ENCODE measurements at places on chromosomes 12 and 14. TPM values are rescaled to one million over a fixed set of nuclear protein-coding genes. Genes with fewer than 3 reads are reported as not detected.

FBXW8 gene
- total RNA-seq, result 9.0 TPM

DNA sequence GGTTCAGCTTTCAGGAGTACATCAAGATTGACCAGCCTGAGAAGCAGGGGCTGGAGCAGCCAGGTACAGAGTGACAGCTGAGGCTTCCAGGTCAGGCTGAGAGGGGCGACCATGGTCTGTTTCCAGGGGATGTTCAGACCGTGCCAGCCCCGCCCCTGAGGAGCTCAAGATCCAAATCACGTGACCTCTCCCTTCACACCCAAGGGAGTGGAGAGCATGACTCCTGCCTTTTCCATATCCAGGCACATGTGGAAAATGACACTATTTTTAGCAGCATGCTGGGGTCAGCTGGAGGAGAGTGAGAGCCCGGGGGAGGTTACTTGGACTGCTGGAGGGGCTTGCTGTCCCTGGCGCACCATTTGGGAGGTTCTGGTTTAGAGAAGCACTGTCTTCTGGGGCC lies 92.7 kb downstream of the B4GALNT3 start:
- DNase-seq, result no peak

DNA sequence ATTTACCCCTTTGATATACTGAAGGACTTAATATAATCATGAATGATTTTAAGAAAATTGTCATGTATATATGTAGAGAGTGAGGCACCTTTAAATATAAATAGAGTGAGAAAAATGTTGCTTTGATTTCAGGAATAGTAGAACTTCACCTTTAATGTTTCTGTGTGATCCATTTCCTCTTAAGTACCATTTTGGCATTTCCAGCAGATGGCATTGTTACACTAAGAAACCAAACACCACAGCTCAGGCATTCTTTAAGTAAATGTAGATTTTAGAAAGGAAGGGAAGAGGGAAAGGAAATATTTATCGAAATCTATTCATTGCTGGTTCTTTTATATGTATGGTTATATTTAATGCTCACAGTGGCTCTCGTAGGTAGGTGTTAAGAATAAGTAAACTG lies 556.7 kb upstream of the FBXO33 start:
- no peak for DNase-seq

- no peak for DNase-seq
Measured at GRCh38 chr12:105359856-105360255, 29.4 kb downstream of the C12orf75 start.

KITLG gene
- total RNA-seq, result 3.5 TPM

SRRM4 gene
- total RNA-seq, result not detected

GRCh38 chr12:105222726-105223351 lies 13.1 kb downstream of the APPL2 start:
- no peak for DNase-seq

DNA sequence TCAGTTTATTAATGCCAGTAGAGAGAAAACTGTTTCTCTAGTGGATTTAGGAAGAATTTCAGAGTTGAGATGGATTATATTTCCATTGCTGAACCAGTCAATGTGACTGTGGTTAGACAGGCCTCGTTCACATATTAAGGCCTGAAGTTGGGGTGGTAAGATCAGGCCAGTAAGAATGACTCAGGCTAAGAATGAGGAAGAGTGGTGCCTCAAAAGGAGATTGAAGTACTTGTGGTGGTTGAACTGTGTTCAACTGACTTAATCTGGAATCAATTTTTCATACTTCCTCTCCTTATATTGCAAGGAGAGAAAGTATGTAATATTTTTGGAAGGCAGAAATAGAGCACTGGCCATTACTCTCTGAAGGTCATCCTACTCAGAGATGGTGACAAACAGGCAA lies 37.8 kb upstream of the ATF7IP start:
- DNase-seq, result no peak

DNA sequence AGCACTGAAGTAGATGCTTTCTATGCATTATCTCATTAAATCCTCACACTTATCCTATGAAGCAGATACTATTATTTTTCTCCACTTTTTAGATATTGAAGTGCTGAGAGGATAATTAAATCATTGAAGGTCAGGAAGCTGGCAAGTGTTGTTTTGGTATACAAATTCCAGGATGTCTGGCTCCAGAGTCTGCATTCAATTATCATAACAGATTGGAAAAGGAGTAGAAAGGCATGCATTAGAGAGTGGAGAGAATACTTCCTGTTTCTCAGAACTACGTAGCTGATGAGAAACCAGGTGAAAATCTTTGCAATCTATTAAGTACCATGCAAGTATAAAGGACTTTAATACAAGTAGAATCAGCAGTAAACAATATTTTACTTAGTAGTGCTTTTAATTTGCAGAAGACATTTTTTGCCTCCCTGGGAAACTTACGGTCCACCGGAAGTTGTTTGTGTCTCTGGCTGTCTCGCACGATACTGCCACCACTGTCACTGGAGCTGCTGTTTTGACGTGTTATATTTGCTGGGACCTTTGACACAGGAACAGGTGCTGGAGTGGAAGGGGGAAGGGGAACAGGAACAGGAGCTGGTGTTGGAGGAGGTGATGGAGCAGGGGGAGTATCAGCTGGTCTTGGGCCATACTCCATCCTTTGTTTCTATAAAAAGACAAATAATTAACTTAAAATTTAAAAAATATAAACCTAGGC lies 158.0 kb downstream of the EPS8 start:
- no peak for DNase-seq

DNA sequence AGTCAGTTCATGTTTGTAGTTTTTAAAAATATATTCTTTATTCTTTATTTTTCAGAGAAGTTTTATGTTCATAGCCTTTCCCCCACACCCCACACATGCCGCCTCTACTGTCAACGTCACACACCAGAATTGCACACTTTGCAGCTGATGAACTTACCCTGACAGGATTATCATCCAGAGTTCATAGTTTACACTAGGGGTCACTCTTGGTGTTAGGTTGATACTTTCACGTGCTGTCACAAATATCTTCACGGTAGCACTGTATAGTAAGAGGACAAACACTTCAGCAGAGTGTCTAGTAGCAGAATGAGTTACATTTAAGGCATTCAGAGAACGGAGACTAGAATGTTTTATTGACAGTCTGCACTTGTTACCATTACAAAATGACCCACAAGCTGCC lies 5.1 kb downstream of the DPPA3 start:
- DNase-seq, result no peak

DNA sequence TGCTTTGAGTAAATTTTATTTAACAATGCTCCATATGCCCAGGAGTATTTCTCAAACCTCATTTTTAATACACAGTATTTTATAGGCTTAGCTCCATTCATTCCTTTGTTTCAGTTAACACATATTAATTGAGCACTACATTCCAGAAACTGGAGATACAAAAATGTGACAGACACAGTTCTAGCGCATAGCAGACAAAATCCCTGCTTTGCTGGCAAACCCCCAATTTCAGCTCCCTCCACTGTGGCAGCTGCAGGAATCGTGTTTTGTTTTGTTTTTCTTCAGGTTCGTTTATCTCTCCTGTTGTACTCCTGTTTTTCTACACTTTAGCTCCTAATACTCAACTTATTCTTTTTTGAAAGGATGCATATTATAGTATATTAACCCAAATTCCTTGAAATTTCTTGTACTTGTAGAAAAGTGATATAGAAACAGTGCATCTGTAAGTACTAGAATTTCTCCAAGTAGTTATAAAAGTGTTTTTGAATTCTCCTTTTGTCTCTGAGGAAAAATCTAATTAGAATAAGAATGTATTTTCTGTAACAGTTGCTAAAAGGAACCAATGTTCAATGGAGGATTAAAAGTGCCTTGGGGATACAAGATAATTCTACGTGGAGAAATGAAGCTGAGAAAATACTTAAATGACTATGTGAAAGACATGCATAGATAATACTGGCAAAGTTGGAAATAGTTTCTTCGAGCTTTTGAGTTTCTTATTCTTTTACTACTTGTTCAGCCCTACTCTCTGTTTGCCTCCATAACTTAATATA lies 6.4 kb upstream of the RAB21 start:
- DNase-seq, result no peak

OR4E2 gene
- not detected for total RNA-seq

- no peak for DNase-seq
Measured at GRCh38 chr12:107859367-107859766, 84.9 kb downstream of the ASCL4 start.

DNA sequence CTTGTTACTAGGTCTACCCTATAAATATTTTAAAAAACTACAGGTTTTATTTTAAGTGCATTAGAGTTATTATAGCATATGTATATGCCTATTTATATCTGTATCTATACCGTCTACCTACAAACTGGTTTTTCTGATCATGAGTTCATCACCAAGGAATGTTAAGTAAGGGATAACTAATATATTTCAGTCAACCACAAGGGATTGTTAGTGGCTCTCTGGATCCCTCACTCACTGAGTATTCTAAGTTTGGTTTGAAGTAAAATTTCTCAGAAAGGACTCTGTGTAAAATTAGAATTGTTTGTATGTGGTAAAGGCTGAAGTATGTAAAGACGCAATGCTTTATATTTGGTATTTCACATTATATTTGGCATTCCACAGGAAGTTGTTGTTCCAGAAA lies 4.8 kb downstream of the EPYC start:
- no peak for DNase-seq

AMHR2 gene
- total RNA-seq, result 0.47 TPM

DNA sequence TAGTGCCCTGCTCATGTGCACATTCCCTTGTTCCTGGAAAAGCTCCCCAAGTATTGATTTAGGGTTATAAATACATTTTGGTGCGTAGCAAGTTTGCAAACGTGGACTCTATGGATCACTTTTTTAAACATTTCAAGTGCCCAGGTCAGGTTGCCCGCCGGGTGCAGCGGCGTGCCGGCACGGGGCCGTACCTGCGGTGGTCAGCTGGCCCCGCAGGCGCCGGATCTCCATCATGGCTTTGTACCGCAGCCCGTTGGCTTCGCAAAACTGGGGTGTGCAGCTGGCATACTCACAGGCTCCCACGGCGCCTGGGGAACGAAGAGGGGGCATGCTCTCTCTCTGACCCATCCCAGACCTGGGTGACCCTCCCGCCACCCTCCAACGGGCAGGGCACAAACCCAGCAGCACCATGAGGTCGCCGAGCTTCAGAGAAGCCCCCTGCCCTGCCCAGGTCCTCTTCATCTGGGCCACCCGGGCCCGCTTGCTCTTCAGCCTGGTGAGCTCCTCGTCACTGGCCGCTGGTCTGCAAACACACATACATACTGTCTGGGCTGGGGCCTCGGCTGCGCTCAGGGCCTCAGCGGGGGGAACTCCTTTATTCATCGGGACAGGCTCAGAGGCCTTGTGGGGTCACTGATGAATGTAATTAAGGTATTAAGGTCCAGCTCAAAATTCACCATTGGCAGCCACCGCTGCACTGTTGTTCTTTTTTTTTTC lies 35.1 kb downstream of the DHX37 start:
- no peak for DNase-seq

GPR162 gene
- total RNA-seq, result 0.44 TPM

- DNase-seq, result no peak
Measured at GRCh38 chr14:33686856-33687255, 264.0 kb downstream of the EGLN3 start.

GRCh38 chr12:21788089-21788983 lies 13.8 kb upstream of the KCNJ8 start:
- no peak for DNase-seq
